ENCODE measurements at places on chromosomes 1 and 21.

DNA sequence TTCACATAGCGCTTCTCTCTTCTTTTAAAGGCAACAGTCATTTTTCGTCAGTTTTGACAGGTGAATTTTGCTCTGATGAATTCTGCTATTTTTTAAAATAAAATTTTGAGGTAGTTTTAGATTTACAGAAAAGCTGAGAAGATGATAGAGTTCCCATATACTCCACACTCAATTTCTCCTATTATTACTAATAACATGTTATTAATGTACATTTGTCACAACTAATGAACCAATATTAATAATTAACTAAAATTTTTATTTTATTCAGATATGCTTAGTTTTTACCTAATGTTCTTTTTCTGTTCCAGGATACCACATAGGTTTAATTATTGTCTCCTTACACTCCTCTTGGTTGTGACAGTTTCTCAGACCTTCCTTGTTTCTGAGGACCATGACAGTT lies 197.0 kb downstream of the ZC3H11B start:
- no peak for DNase-seq

DNA sequence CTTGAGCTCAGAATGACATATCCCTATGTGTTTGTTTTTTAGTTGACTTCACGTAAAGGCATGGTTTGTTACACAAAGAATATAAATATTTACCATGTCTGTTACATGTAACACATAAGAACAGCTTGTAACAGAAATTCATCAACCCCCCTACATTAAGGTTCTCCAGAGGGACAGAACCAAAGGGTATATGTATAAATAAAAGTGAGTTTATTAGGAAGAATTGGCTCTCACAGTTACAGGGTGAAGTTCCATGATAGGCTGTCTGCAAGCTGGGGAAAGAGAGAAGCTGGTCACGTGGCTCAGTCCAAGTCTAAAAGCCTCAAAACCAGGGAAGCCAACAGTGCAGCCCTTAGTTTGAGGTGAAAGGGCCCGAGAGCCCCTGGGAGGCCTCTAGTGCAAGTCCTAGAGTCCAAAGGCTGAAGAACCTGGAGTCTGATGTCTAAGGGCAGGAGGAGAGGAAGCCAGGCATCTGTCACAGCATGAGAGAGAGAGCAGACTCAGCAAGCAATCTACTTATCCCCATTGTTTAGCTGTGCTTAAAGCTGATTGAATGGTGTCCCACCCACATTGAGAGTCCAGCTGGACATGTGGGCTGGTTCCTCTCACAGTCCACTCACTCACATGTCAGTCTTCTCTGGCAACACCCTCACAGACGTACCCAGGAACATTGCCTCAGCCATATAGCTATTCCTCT lies 15.8 kb downstream of the THRAP3 start:
- DNase-seq = no peak

GRCh38 chr1:53686091-53686964 lies 52.6 kb downstream of the GLIS1 start:
- DNase-seq = no peak

DNA sequence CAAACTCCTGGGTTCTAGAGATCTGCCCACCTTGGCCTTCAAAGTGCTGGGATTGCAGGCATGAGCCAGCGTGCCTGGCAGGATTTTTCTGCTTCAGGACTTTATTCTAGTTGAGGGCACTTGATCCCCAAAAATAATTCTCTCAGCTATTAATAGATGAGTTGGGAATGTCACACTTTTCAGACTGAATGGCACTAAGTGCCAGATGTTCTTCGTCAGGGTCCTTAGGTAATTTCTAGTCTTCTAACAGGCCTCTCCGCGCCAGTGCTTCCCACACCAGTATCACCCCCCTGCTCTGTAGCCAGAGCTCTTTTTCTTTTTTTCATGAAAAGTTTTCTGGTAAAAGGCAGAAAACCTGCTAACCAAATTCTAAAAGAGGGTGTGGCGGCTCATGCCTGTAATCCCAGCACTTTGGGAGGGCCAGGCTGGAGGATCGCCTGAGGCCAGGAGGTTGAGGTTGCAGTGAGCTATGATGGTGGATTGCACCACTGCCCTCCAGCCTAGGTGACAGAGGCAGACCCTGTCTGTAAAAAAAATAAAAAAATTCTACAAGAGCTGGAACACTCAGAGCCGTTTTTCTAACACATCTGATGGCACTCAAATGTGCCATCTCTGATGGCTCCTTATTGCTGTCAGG lies 6.1 kb upstream of the SARS1 start:
- no peak for DNase-seq

GRCh38 chr1:112720800-112721199 lies 5.7 kb upstream of the PPM1J start:
- DNase-seq = no peak

- no peak for DNase-seq
Observed at GRCh38 chr1:175494950-175495349, 248.4 kb downstream of the TNR start.

DNA sequence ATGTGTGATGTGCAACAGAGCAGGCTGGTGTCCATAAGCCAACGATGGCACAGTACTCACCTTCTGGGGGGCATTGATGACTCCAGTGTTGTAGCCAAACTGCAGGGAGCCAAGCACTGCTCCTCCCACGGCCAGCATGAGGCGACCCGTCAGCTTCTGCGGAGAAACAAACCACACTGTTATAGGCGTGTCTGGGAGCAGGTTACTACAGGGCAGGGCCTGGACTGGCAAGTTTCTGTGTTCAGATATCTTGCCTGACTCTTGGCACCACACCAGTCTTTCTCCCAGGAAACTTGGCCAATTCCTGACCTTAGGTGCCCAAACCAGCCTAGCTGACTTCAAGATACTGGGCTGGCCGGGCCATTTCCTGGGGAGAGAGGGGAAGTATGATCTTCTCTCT lies 15.5 kb downstream of the SLC2A1 start:
- DNase-seq = peak; percentile 70

GRCh38 chr1:96682056-96682455 lies 39.5 kb upstream of the PTBP2 start:
- no peak for DNase-seq

- DNase-seq = no peak
Observed at GRCh38 chr21:44551340-44551961, at the start of gene KRTAP10-2. Gene KRTAP10-2, minus strand, starts transcription at chr21:44551505. Its CDS starts 47 bp downstream, at chr21:44551458.

- peak; percentile 83 for DNase-seq
Observed at GRCh38 chr1:23369335-23370013, at the start of gene ZNF436. Gene ZNF436, minus strand, starts transcription at chr1:23369836. Its CDS starts 1,831 bp downstream, at chr1:23368005.

- DNase-seq = no peak
Observed at GRCh38 chr1:150180474-150180873, 30.8 kb downstream of the PLEKHO1 start.

- no peak for DNase-seq
Observed at GRCh38 chr1:227093309-227093708, 153.2 kb downstream of the COQ8A start.

- no peak for DNase-seq
Observed at GRCh38 chr1:116152950-116153691, 41.9 kb downstream of the MAB21L3 start.

DNA sequence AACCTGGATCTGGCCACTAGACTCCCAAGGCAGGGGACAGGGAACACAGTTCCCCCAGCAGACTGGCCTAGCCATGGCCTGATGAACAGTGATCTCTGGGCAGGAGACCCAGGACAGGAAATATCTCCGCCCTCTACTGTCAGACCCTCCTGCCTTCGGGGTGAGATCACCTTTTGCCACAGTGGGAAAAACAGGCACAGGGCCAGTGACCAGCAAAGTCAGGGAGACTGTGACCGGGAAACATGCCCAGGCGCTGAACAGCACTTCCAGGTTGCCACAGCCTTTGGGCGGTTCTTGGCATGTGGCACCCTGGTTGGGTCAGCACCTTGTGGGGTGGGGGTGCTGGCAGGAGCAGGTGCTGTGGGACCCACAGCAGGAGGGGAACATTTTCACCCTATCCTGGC lies 8.9 kb upstream of the ZNF669 start:
- peak; percentile 24 for DNase-seq

DNA sequence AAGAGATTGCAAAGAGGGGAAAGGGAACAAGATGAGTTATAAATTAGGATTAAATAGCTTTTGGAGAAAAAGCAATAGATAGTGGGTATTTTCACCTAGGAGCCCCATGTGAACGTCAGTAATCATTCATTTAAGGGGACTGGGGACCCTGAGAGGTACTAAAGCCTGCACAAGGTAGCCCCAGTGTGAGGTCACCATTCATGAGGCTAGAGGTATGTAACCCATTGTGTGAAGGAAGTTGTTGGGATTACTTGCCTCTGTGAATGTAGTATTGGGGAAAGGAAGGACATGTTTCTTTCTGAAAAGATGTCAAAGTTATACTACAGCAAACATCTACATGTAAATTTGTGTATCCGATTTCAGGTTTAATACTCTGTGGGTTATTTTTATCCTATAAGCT lies 276.8 kb downstream of the TBX15 start:
- no peak for DNase-seq

- DNase-seq = no peak
Observed at GRCh38 chr21:20459838-20460237, 538.4 kb upstream of the NCAM2 start.

DNA sequence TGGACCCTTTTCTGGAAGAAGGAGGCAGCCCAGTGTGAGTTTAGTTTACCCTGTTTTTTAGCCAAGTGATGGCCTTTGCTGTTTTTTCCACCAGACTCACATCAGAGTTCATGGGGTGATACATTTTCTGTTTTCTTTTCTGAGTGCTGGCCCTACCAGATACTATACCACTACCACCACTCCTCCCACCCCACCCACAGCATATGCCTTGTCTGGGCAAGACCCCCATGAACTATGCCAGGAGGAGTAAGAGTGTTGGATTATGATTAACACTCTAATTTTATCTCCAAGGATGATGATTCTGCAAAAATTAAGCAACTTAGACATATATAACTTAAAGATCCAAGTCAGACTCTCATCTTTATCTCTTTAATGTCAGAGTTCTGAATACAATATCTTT lies 26.1 kb downstream of the FABP3 start:
- DNase-seq = no peak

- no peak for DNase-seq
Observed at GRCh38 chr1:205481218-205481617, 23.3 kb upstream of the CDK18 start.

- DNase-seq = no peak
Observed at GRCh38 chr21:37525810-37526209, 159.2 kb downstream of the DYRK1A start.

- peak; percentile 50 for DNase-seq
Observed at GRCh38 chr1:156162430-156163037, 9.1 kb downstream of the SEMA4A start.

DNA sequence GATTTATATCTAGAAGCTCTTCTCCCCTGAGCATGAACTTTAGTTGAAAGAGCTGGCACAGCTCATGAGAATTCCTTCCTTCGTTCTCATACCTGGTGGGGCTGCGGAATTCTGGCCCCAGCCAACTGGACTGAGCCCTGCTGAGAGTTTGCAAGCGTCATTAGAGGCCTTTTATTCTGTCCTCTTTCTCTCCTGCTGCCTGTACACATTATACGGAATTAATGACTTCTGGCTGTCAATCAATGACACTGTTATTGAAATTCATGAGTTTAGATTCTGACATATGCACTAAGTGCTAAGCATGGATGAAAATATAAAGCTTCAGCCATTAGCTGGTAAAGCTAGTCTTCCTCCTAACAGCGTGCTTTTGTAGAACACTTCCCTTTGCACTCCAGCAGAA lies 27.5 kb downstream of the KAZN start:
- no peak for DNase-seq

DNA sequence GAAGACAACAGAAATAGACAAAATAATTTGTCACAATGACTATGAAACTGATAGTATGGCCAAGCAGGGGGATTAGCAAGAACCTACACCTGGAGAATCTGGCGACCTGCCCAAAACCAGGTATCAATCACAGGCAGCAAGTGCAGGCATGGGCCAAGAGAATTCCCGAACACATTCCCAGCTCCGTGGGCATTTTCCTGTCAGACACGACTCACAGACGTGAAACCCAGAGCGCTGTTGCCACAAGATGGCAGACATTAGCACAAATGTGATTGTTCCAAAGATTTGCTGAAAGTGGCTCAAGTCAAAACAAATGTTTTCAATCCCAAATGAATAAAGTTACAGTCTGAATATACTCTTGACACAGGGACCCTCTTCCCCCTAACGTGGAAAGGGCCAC lies 36.8 kb downstream of the HLCS start:
- no peak for DNase-seq

DNA sequence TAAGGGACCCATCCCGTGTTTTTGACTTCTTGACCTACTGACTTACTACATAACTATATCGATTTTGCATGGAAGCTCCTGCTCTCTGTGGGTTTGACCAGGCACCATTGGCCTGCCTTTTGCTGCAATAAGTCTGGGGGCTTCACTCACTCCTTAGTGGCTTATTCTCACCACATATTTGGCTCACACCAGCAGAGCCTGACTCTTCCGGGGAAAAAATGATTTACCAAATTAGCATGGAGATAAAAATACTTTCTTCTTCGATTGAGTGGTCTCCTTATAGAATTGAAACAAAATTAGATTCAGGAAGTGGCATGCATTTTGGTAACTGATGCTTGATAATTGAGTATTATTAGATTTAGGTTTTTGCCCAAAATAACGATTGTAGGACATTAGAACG lies 129.7 kb downstream of the RUNX1 start:
- no peak for DNase-seq

GRCh38 chr1:236081546-236082227 lies 16.8 kb upstream of the NID1 start:
- no peak for DNase-seq

DNA sequence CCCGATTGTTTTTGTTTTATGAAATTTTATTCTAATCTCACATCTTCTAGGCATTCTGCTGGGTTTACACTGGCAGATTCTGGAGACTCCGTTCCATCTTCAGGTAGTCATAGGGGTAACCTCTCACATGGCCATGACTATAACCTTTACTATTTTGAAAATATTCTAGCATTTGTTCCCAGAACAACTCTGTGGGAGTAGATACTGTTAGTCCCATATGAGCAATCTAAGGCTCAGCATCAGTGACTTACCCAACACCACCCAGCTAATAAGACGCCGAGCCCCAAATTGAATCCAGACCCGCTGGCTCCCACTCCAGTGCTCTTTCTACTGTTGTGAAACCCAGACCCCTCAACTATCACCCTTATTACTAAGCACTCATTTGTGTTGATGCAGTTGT lies 9.8 kb downstream of the ADAMTS4 start:
- DNase-seq = no peak

- DNase-seq = no peak
Observed at GRCh38 chr1:156195853-156196252, 1.9 kb downstream of the SLC25A44 start.
